Right lung (tissue), 10 donors: ENCODE measurements at places on chromosomes 2 and 18.
A peak's percentile ranks its signal among the peaks of the same experiment; 100 is the strongest.

- DNase-seq: no peak
Measured at GRCh38 chr2:47724221-47724981, 58.5 kb upstream of the MSH6 start.

- no peak for DNase-seq
Measured at GRCh38 chr2:190533968-190534309, 583 bp downstream of the NEMP2 start.

- peak; percentile 44 for DNase-seq
Measured at GRCh38 chr18:61551586-61551985, 218.4 kb downstream of the CDH20 start.

DNA sequence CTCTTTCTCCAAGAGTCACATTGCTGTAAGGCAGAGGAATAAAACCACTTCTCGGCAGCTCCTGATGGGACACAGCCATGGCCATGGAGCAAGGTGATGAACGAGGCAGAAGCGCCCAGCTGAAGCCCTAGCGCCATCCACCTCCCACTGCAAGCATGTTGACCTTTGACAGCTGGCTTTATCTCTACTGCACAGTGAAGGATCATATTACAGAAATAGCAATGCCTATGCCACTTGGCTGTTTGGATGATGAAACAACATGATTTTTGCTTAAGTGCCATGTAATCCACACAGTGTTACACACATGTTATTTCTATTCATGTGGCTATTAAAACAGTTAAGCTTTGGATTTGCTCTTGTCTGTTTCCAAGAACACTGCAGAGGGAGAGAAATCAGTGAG lies 167.7 kb downstream of the VAPA start:
- DNase-seq: no peak

- DNase-seq: no peak
Measured at GRCh38 chr2:109201465-109202327, 72.7 kb downstream of the SH3RF3 start.
